ENCODE measurements at places on chromosomes 11 and 22.

- peaks cover 50% of the 10 kb centered on the region for H3K4me1 ChIP-seq
- H3K27me3 ChIP-seq, result no peaks in the 10 kb centered on the region
- peak overlapping the region; percentile 100 for H3K27ac ChIP-seq
- peaks cover 13% of the 10 kb centered on the region for H3K36me3 ChIP-seq
- DNase-seq, result no peak
These were observed 434 bp downstream of the XPNPEP3 start for GRCh38 chr22:40857309-40857855.

GRCh38 chr11:68904248-68904847, 657 bp downstream of the IGHMBP2 start:
- peaks cover 47% of the 10 kb centered on the region for H3K4me1 ChIP-seq
- no peaks in the 10 kb centered on the region for H3K27me3 ChIP-seq
- DNase-seq, result peak; percentile 47
- H3K4me3 ChIP-seq, result peak overlapping the region; percentile 96
- H3K27ac ChIP-seq, result peak overlapping the region; percentile 91

DNA sequence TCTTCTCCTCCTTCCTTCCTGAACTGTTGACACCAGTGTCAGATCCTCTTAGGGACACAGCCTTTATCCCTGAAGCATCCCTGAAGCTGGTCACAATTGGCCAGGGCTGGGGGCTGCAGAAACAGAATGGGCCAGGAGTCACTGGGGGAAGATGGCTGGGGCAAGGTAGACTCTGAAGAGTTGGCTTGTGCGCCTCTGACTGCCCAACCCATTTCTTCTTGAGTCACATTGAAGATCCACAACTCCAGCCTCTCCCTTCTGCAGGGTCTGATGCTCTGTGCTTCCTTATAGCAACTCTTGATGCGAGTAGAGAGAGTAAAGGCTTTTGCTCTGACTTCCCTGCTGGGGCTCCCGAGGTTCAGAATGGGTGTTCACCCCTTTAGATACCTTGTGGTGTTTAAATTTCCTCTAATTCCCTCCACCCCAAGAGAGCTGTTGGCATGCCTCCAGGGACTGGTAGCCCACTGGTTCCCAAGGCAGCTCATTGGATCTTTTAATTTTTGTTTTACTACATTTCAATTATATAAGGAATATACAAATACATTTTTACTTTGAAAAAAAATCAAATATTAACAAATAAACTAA, 13.4 kb downstream of the PRDM11 start:
- H3K4me3 ChIP-seq, result no peak overlapping the region
- peak; percentile 1 for DNase-seq
- no peaks in the 10 kb centered on the region for H3K36me3 ChIP-seq
- H3K27me3 ChIP-seq, result no peaks in the 10 kb centered on the region

DNA sequence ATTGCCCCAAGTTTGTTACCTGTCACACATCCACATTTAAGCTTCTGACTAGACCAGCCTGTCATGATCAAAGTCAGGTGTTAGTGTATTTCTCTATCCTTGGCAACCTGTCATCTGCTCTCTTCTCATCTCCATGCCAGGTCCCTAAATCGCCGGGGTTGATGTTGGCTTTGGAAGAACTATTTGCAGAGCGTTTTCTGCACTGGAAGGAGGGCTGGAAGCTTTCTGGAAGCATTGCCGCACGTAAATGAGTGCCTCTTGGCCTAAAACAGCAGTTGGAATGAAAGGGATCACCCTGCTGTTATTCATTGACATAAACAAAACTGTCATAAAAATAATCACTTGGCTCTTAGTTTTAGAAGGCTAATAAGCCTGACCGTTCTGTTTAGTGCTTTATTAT, 1.4 kb downstream of the TTC12 start:
- no peak overlapping the region for H3K27ac ChIP-seq
- peaks cover 18% of the 10 kb centered on the region for H3K4me1 ChIP-seq
- peak overlapping the region; percentile 73 for H3K4me3 ChIP-seq

DNA sequence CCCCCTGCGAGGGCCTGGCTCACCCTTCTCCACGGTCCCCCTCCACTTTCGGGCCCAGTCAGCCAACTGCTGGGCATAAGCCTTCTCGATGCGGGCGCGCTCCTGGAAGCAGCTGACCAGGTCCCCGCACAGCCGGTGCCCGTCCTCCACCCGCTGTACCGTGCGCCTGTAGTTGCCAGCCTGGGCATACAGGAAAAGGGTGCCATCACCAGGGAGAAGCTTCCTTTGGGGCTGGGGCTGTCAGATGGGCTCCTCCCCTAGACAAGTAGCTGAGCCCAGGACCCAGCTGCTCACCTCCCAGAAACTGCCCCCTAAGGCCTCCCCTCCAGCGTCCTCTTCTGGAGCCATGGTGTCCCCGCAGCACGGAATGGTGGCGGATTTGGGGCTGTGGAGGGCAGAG, 3.9 kb downstream of the PACSIN3 start:
- peaks cover 37% of the 10 kb centered on the region for H3K27me3 ChIP-seq
- no peak for DNase-seq
- no peak overlapping the region for H3K4me3 ChIP-seq
- no peaks in the 10 kb centered on the region for H3K36me3 ChIP-seq
- no peak overlapping the region for H3K27ac ChIP-seq
- peaks cover 20% of the 10 kb centered on the region for H3K4me1 ChIP-seq

DNA sequence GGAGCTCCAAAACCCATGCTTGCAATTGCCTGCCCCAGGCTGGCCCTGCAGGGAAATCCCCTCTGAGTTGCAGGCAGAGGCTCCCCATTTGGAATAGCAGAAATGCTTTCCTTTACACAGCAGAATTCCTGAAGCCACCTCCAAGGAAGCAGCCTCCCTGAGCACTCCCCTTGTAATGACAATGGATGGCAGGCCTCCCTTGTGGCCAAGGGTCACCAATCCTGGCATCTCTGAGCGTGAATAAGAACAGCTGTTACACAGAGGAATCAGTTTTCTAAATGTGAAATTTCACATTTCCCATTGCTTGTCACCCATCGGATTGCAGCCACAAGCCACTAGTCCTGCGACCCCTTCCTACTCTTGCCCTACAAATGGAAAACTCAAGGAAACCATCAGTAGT, 107.6 kb downstream of the GALNT18 start:
- H3K36me3 ChIP-seq, result no peaks in the 10 kb centered on the region
- H3K4me3 ChIP-seq, result no peak overlapping the region
- no peaks in the 10 kb centered on the region for H3K4me1 ChIP-seq
- no peaks in the 10 kb centered on the region for H3K27me3 ChIP-seq
- DNase-seq, result no peak
- H3K27ac ChIP-seq, result no peak overlapping the region

GRCh38 chr11:93783765-93784144, 327 bp upstream of the MED17 start:
- peak overlapping the region; percentile 95 for H3K4me3 ChIP-seq
- DNase-seq, result no peak
- no peaks in the 10 kb centered on the region for H3K27me3 ChIP-seq
- H3K4me1 ChIP-seq, result peaks cover 51% of the 10 kb centered on the region
- peak overlapping the region; percentile 96 for H3K27ac ChIP-seq

DNA sequence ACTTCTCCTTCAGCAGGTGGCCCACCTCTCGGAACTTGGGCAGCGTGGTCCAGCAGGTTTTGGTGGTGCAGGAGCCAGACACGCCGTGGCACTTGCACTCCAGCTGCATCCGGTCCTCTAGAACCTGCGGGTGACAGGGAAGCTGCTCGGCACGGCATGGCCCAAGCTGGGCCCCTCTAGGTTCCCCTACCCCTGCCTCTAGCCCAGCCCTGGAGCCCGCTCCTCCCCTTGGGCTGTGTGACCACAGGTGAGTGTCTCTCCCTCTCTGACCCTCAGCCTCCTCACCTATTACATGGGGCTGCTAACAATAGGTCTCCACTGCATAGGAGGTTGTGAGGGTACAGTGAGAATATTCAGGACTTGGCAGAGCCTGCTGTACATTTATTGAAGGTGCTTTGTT, 53.8 kb downstream of the WNT7B start:
- H3K36me3 ChIP-seq, result no peaks in the 10 kb centered on the region
- DNase-seq, result no peak
- no peaks in the 10 kb centered on the region for H3K4me1 ChIP-seq
- no peak overlapping the region for H3K27ac ChIP-seq
- no peak overlapping the region for H3K4me3 ChIP-seq
- H3K27me3 ChIP-seq, result no peaks in the 10 kb centered on the region

DNA sequence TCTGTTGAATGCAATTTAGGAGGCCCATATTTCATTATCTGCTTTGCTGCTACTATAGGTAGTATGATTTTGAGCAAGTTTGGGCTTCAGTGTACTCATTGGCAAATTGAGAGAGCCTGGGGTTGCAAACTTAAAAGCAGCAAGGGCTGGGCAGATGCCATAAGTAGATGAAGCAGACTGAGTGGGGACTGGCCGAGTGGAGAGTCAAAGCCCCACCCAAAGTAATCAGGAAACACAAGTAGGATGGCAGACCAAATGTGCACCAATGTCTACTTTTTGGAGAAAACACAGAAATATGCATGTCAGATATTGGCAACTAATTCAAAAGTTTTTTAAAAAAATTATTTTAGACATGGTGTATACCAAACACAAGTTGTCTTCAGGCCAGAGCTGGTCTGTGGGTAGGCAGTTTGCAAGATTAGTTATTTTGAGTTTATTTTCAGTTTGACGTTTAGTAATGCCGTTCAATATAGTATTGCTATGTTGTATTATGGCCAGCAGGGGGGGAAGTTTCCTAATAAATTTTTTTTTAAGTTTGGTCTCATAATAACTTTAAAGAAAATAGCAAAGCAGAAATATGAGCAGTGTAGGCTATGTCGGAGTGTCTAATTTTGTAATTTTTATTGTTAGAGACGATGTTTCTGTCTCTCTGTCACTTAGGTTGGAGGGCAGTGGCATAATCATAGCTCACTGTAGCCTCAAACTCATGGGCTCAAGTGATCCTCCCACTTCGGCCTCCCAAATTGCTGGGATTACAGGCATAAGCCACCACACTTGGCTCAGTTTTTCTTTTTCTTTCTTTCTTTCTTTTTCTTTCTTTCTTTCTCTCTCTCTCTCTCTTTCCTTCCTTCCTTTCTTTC, 105.1 kb downstream of the HIPK3 start:
- DNase-seq, result no peak
- peaks cover 2% of the 10 kb centered on the region for H3K4me1 ChIP-seq
- no peak overlapping the region for H3K4me3 ChIP-seq
- peaks cover 8% of the 10 kb centered on the region for H3K27me3 ChIP-seq

DNA sequence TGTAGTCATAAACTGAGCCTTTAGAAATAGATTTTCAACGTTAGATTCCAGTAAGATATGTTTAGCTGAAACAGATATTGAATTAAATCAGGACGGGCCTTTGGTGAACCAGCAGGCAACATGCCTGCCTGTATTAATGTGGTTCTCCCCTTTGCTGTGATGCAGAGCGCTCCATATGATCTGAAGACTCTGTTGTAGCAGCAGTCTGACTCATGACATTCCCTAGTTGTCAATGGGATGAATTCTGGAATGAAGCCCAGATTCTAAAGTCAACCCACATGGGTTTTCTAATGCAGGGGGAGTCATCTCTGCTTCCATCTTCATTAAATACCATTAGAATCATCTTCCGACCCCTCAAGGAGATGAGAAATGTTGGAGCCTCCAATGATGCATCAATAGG, 864.5 kb downstream of the NTM start:
- no peak for DNase-seq
- no peaks in the 10 kb centered on the region for H3K36me3 ChIP-seq
- no peak overlapping the region for H3K4me3 ChIP-seq
- H3K27me3 ChIP-seq, result no peaks in the 10 kb centered on the region
- no peaks in the 10 kb centered on the region for H3K4me1 ChIP-seq

DNA sequence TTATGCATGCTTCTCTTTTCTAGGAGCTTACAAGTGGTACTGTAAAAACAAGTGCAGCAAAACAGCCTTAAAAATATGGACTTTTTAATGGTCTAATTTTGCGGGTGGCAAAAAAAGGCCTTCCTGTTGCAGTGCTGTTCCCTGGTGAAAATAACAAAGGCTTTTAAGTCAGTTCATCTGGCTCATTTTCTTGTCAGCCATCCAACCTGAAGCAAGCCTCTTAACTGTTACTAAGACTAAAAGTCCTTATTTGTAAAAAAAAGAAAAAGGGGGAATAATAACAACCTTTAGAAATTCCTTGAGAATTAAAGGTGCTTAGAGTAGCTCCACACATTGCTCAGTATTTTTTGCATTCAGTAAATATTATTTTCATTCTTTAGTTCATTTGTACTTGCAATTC, 200.5 kb upstream of the CHORDC1 start:
- H3K4me3 ChIP-seq, result no peak overlapping the region
- H3K36me3 ChIP-seq, result no peaks in the 10 kb centered on the region
- no peak overlapping the region for H3K27ac ChIP-seq
- no peak for DNase-seq

GRCh38 chr22:36364255-36365019, 23.3 kb downstream of the MYH9 start:
- peak overlapping the region; percentile 90 for H3K27ac ChIP-seq
- peaks cover 54% of the 10 kb centered on the region for H3K36me3 ChIP-seq
- peaks cover 100% of the 10 kb centered on the region for H3K4me1 ChIP-seq
- no peaks in the 10 kb centered on the region for H3K27me3 ChIP-seq
- peak overlapping the region; percentile 51 for H3K4me3 ChIP-seq

DNA sequence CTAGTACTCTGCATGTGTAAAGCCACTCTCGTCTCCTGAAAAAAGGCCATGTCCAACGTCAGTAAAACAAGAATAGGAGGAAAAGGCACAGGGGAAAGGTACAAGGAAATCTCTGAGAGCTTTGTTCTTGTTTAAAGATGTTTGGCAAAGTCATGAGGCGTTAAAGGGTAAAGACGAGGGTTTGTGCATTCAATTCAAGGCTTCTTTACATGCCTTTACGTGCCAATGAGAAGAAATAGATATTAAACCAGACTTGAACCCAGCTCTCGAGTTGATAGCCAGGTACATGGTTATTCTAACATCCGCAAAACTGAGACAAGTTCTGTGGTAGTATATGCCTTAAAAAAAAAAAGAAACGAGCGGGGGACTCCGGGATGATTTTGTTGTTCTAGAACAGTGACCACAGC, 704 bp upstream of the CFL1 start:
- peaks cover 64% of the 10 kb centered on the region for H3K4me1 ChIP-seq
- no peak for DNase-seq
- peak overlapping the region; percentile 94 for H3K4me3 ChIP-seq
- H3K27ac ChIP-seq, result peak overlapping the region; percentile 99
- H3K27me3 ChIP-seq, result no peaks in the 10 kb centered on the region

DNA sequence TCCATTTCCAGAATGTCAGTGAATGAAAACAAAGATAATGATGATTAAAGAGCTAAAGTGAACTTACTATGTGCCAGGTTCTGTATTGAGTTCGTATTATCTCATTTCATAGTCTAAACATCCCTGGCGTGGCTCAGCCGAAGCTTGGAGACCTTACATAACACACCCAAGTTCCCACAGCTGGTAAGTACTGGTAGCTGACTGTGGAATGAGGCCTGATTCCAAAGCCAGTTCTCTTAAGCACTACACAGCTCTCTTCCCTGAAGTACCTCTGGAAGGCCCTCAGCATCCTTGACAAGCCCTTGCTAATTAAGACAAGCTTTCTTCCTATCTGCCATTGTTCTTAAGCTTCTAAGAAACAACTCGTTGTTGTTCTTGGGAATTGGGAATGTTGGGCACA, 28.6 kb upstream of the NCAM1 start:
- H3K27me3 ChIP-seq, result peaks cover 9% of the 10 kb centered on the region
- H3K36me3 ChIP-seq, result no peaks in the 10 kb centered on the region
- H3K4me1 ChIP-seq, result no peaks in the 10 kb centered on the region
- no peak overlapping the region for H3K4me3 ChIP-seq
- no peak overlapping the region for H3K27ac ChIP-seq

GRCh38 chr11:67408437-67409200, 4.7 kb downstream of the TBC1D10C start:
- peaks cover 64% of the 10 kb centered on the region for H3K36me3 ChIP-seq
- H3K4me1 ChIP-seq, result peaks cover 85% of the 10 kb centered on the region
- peak overlapping the region; percentile 94 for H3K27ac ChIP-seq
- peak overlapping the region; percentile 96 for H3K4me3 ChIP-seq
- peak; percentile 48 for DNase-seq

GRCh38 chr22:44336962-44337677, 24.4 kb upstream of the SHISAL1 start:
- peaks cover 24% of the 10 kb centered on the region for H3K27me3 ChIP-seq
- no peaks in the 10 kb centered on the region for H3K36me3 ChIP-seq
- DNase-seq, result no peak
